ENCODE measurements at places on chromosomes 6 and 20.

GRCh38 chr20:17941826-17942196 lies 26.8 kb downstream of the SNX5 start:
- H3K36me3 ChIP-seq = peaks cover 67% of the 10 kb centered on the region
- no peaks in the 10 kb centered on the region for H3K27me3 ChIP-seq
- H3K27ac ChIP-seq = no peak overlapping the region
- peaks cover 29% of the 10 kb centered on the region for H3K4me1 ChIP-seq

GRCh38 chr6:157967020-157967419 lies 14.6 kb upstream of the SYNJ2 start:
- H3K27ac ChIP-seq = no peak overlapping the region
- peaks cover 8% of the 10 kb centered on the region for H3K36me3 ChIP-seq
- no peak for DNase-seq

- H3K4me1 ChIP-seq = no peaks in the 10 kb centered on the region
- H3K27ac ChIP-seq = no peak overlapping the region
- H3K36me3 ChIP-seq = no peaks in the 10 kb centered on the region
- H3K27me3 ChIP-seq = no peaks in the 10 kb centered on the region
- DNase-seq = no peak
Measured at GRCh38 chr20:8757146-8757545, 311.7 kb upstream of the PLCB4 start.

- H3K27ac ChIP-seq = no peak overlapping the region
- H3K27me3 ChIP-seq = no peaks in the 10 kb centered on the region
- no peak for DNase-seq
- peaks cover 6% of the 10 kb centered on the region for H3K4me1 ChIP-seq
- peaks cover 65% of the 10 kb centered on the region for H3K36me3 ChIP-seq
Measured at GRCh38 chr20:18545566-18545965, 21.7 kb upstream of the SMIM26 start.

GRCh38 chr20:48483334-48484066 lies 344.3 kb downstream of the PREX1 start:
- H3K4me3 ChIP-seq = no peak overlapping the region
- no peaks in the 10 kb centered on the region for H3K4me1 ChIP-seq
- no peak for DNase-seq
- H3K27ac ChIP-seq = no peak overlapping the region

- H3K27ac ChIP-seq = no peak overlapping the region
- H3K27me3 ChIP-seq = peaks cover 8% of the 10 kb centered on the region
- H3K4me1 ChIP-seq = no peaks in the 10 kb centered on the region
- no peaks in the 10 kb centered on the region for H3K36me3 ChIP-seq
Measured at GRCh38 chr6:52108128-52108527, 20.7 kb upstream of the PKHD1 start.

DNA sequence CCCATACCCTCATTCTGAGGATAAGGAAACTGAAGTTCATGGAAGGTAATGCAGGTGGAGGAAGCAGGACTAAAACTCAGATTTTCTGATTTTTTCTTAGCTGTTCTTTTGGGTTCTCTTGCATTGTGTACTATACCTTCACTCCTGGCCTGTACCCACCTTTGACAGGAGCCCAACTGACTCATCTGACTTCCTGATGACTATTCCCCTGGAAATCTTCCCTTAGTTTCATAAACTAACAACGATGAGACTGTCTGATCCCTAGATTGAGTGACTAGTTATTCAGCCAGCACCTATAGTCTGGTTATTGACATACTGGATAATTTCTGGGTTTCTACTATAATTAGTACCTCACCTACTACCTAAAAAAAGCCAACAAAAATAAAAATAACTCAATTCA lies 10.1 kb downstream of the CRYBG1 start:
- no peak overlapping the region for H3K27ac ChIP-seq
- DNase-seq = no peak
- no peak overlapping the region for H3K4me3 ChIP-seq
- peaks cover 10% of the 10 kb centered on the region for H3K27me3 ChIP-seq

DNA sequence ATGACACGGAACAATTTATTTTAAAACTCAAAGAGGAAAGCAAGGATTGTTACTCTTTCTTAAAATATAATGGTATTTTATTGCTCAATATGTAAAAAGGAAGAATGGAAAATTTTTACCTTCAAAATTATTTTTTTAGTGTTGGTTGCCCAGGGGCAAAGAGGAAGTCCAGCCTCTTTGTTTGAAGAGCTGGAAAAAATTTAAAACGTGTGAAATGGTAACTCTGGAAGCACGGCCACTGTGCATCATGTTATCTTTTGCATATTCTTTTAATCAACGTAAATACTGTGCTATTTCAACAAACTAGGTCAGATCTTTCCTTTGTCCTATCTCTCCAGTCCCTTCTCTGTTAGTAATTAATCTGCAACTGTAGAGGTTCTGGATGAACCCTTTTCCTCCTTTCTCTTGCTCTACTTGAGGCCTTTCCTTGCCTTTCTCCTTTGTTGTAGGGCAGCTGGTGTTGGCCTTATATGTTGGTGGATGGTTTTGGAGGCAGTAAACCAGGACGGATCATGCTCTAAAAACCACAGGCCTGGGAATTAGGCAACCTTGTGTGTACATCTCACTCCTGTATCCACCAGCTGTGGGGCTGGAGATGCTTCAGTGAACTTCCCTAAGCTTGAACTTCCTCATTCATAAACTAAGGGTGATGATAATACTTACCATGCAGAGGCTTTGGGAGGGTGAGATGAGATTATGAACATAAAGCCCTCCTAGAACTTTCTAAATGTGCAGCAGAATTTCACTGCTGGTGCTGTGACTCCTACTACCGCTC lies 143.3 kb downstream of the PRL start:
- H3K4me1 ChIP-seq = peaks cover 4% of the 10 kb centered on the region
- H3K27ac ChIP-seq = no peak overlapping the region
- H3K36me3 ChIP-seq = no peaks in the 10 kb centered on the region
- H3K27me3 ChIP-seq = peaks cover 11% of the 10 kb centered on the region
- no peak for DNase-seq
- no peak overlapping the region for H3K4me3 ChIP-seq

DNA sequence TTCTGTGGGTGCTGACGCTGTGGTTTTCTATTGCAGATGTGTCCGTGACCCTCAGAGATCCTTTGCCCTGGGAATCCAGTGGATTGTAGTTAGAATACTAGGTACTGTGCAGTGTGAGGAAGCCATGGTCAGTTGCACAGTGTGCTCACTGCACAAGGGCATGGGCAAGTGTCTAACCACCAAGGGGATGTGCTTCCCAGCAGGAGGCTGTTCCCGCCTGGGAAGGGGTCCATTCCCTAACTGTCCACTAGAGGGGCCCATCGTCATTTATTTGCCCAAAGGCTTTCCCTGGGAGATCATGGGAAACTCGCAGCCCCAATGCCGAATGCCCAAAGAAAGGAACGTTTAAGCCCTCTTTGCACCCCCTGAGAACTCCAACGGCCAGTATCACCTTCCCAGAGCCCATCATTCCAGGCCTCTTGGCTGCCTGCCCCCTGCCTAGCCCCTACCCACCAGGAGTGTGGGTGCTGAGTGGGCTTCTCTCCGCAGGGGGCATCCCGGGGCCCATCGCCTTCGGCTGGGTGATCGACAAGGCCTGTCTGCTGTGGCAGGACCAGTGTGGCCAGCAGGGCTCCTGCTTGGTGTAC lies 26.2 kb downstream of the SLCO4A1 start:
- no peak overlapping the region for H3K27ac ChIP-seq
- no peak overlapping the region for H3K4me3 ChIP-seq
- H3K36me3 ChIP-seq = peaks cover 57% of the 10 kb centered on the region
- DNase-seq = no peak
- H3K27me3 ChIP-seq = no peaks in the 10 kb centered on the region

DNA sequence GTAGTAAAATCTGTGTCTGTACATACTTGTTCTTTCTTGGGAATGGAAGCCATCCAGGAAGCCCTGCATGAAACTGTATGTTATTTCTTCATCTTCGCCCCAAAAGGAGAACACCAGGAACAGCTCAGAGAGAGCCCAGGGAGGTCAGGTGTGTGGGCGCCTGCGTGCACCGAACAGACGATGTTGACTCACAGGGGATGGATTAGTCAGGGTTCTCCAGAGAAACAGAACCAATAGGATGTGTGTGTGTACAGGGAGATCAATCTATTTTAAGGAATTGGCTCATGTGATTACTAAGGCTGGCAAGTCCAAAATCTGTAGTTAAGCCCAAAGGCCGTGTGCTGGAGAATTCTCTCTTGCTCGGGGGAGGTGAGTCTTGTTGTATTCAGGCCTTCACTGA lies 45.7 kb downstream of the RNASET2 start:
- DNase-seq = no peak
- H3K27me3 ChIP-seq = no peaks in the 10 kb centered on the region
- H3K4me1 ChIP-seq = peaks cover 42% of the 10 kb centered on the region
- peaks cover 19% of the 10 kb centered on the region for H3K36me3 ChIP-seq
- no peak overlapping the region for H3K4me3 ChIP-seq
- peak overlapping the region; percentile 20 for H3K27ac ChIP-seq

GRCh38 chr20:51156041-51156982 lies 133.4 kb upstream of the KCNG1 start:
- no peak overlapping the region for H3K27ac ChIP-seq
- no peak for DNase-seq
- peaks cover 19% of the 10 kb centered on the region for H3K27me3 ChIP-seq
- H3K4me1 ChIP-seq = no peaks in the 10 kb centered on the region
- no peak overlapping the region for H3K4me3 ChIP-seq

All from activated T-helper 2 cell treated with anti-CD3 and anti-CD28 coated beads, Interferon-gamma antibody, Interleukin-2, Interleukin-4, amounts not matched to agents 10 μg/mL and 5 μg/mL and 100 μg/mL, durations not matched to agents 14 hours and 24 hours and 36 hours (primary cell).